ENCODE measurements at places on chromosomes 12 and 14. TPM values are rescaled to one million over a fixed set of nuclear protein-coding genes. Genes with fewer than 3 reads are reported as not detected.

DNA sequence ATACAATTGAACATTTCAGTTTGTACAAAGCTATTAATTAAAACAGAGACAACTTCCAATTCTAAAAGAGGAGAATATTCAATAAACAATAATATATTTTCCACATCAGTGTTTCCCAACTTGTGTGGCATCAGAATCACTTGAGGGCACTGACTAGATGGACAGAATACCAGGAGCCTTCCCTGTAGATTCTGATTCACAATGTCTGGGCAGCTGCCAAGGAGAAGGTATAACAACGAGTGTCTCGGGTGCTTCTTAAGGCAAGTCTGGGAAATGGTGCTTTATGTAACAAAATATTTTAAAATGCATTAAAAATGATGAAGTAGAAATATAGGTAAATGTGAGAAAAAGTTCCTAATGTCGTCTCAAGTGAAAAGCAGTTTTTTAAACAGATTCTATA, 26.2 kb downstream of the GALC start:
- DNase-seq, result no peak

DNA sequence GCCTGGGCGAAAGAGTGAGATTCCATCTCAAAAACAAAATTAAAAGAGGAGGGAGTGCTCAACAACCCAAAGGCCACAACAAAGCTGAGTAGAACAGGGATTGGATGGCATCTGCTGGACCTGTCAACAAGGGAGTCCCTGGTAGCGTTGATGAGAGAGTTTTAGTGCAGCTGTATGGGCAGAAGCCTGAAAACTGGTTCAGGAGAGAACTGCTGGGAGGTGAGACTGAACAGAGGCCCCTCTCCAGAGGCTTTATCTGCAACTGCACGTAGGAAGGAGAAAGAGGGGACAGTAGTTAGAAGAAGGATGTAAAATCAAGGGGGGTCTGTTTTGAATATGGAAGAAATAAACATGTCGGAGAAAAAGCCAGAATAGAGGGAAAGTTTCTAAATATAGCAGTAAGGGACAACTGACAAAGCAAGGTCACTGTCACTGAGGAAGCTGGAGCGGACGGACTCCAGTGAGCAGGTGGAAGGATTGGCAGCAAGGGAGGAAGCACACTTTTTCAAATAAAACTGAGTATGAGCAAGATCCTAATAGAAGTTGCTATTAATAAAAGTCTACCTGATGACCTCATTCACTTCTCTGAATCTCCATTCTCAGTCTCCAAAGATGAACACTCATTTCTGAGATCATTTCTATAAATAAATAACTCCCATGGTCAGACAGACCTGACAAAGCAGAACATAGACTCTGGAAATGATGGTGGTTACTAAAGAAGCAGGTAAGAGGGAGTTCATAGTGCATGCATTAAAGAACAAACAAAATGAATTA, 11.8 kb upstream of the ATF1 start:
- DNase-seq, result no peak

DNA sequence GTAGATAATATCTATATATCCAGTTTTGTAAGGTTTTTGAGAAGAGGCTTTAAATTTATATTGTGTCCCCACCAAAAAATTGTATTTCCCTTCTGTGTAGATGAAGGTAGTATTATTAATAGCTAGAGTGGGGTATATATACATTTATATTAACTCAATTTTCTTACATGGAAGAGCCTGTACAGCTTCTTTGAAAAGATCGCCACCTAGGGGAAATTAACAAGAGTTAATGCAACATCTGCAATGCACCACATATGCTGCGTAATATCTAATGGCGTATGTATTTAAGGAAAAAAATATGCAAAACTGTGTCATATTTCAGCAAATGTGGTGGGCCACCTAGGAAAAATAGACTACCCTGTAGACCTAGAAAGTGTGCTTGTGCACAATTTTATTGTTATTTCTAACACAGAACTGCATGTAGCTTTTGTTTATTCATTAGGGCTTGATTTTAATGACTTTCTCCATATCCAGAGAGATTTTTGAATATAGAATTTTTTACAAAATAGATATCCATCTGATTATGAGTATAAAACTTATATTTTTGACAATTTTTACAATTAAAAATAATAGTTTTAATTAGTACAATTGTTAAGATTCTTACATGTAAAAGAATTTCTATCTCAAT, 14.0 kb downstream of the CCER1 start:
- DNase-seq, result no peak

GRCh38 chr12:132284827-132285741, 44.3 kb downstream of the GALNT9 start:
- no peak for DNase-seq

GRCh38 chr14:64220466-64220865, 73.7 kb downstream of the ESR2 start:
- no peak for DNase-seq

DNA sequence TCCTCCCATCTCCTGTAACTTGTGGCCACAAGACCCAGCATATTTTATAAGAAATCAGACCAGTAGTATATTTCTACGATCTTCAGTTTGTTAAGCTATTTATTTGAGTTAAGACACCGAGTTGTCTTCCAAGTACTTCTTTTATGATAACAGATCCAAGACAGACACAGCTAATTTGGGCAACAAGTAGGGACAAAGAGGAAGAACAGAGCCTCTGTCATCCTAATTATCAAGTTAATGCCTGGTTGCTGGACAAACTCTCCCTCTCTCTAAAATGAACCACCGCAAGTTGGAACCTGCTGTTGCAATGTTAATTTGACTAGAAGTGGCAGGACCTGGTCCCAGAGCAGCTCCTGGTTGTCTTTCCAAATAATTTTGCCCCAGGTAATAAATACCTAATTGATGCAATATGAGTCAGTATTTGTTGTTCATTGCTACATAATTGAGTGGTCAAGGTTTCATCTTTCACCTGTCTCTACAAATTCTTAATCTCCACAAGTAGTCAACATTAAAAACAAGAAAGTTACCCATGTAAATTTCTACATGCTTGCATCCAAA, 323.7 kb downstream of the PAWR start:
- no peak for DNase-seq

GRCh38 chr12:46152456-46152855, 116.4 kb downstream of the SLC38A1 start:
- no peak for DNase-seq

- DNase-seq, result no peak
Measured at GRCh38 chr12:56632701-56633467, 2.8 kb upstream of the BAZ2A start.

GRCh38 chr14:88516861-88517357, 37.9 kb downstream of the PTPN21 start:
- DNase-seq, result no peak

DNA sequence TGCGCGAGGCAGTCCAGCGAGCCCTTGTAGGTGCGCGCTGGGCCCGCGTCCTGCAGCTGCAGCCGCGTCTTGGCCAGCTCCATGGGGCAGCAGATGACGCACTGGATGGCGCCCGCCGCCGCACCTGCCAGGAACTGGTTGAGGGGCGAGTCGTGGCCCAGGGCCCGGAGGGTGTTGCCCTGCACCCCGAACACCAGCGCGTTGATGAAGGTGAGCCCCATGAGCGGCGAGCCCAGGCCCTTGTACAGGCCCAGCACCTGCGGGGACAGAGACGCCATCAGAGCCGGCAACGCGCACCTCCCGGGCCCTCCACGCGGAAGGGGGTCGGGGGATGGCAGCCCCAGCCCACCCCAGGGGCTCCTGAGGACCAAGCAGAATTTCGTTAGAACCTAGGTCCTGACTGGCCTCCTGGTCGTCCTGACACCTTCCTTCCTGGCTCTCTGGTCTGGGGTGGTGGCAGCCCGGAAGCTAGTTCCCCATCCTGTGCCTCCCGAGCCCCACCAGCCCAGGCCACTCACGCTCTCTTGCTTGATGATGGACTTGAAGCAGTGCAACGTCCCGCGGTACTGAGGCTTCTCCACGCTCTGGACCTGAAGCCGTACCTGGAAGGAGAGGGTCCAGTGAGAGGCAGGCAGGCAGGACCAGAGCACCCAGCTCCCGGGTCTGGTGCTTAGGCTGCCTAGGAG, 13.3 kb downstream of the SLC25A29 start:
- no peak for DNase-seq

GRCh38 chr14:80200093-80200492, 11.2 kb downstream of the DIO2 start:
- DNase-seq, result no peak

GRCh38 chr12:30450872-30451271, 244.8 kb downstream of the IPO8 start:
- DNase-seq, result no peak

- no peak for DNase-seq
Measured at GRCh38 chr12:120854804-120855203, 49.4 kb downstream of the SPPL3 start.

DNA sequence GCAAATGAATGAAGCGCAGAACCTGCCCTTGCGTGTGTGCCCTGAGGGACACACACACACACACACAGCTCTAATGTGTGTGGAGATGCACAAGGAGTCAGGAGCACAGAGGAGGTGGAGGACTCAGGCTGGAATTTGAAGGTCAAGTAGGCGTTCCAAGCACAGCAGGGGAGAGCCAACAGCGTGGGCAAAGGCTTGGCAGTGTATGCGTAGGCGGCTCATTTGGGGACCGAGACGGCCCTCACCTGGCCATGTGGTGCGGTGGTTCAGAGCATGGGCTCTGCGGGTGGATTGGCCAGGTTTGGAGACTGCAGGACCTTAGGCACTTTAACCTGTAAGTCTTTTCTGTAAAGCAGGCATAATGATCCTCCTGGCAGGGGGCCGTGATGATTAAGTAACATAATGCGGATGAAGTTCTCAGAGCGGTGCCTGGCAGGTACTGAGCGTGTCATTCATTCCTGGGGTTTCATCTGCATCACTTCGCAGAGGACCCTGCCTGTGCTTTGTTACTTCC, 69.5 kb upstream of the SLC24A4 start:
- no peak for DNase-seq

DNA sequence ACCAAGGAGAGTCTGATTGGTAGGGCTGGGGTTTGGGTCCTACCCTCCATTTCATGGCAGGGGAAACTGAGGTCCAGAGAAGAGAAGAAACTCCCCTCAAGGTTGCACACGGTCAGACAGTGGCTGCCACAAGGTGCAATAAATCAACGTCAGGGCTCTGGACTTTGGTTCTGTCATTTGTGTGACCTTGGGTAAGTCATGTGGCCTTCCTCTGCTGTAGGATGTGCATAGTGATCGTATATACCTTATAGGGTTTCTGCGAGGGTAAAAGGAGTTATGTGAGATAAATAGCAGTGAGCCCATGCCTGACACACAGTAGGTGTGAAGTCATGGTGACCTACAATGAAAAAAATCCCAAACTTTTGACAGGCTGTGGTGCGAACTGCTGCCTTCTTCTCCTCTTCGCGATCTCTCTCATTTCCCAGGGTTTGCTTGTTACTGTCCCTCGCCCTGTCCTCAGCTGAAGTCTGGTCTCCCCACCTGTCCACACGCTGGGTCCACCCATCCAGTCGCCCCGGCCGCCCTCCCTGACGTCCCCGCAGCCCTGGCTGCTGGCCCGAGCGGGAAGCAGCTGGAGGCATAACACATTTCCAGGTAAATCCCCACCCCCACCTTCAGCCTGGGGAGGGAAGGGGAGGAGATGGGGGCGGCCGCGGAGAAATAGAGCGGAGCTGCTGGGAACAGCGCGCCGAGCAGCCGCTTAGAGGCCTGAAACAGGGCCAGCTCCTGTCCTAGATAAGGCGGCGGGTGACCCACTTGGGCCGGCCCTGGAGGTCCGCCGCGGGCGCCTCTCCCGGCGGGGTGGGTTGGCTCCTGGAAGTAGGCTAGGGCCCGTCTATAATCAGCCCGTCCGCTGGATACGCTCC, 1.8 kb upstream of the FAM222A start:
- no peak for DNase-seq

DNA sequence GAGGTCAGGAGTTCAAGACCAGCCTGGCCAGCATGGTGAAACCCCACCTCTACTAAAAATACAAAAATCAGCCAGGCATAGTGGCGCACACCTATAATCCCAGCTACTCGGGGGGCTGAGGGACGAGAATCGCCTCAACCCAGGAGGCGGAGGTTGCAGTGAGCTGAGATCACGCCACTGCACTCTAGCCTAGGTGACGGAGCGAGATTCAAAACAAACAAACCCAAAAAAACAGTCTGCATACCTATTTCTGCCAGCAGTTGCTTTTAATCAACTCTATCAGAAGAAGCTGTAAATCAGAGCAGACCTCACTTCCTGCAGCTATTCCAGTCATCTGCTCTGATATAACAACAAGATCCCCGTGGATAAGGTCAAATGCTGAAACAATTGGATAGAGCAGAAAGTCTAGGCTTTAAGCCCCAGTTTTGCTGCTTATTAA, 50.5 kb downstream of the LIMA1 start:
- no peak for DNase-seq

- no peak for DNase-seq
Measured at GRCh38 chr12:48388938-48389337, 38.2 kb upstream of the ZNF641 start.

DNA sequence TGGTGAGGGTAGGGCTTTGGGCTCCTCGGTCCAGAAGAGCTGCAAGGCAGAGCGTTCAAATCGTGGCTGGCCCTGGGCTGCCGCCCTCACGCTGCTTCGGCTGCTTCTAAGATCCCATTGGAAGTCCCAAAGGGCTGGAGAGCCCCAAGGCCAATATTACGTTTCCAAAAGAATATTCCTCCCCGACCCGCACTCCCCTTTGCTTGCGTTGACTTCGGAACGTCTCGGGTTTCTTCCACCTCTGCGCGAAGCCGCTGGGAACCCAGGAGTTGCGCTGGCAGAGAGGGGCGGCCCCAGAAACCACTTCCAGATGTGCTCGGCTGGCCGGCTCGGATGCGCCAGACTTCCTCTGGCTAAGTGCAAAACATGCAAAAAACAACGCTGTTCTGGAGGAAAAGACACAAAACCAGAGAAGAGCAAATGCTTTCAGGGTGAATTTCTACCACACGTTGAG, at the start of gene GLT8D2:
TSS of gene GLT8D2 (minus strand) at position 285 of the 454 bp plus-strand sequence. CDS start 30,539 bp downstream, outside the sequence.
- DNase-seq, result peak; percentile 23

GRCh38 chr14:39991041-39991440, 558.8 kb upstream of the FBXO33 start:
- no peak for DNase-seq

DNA sequence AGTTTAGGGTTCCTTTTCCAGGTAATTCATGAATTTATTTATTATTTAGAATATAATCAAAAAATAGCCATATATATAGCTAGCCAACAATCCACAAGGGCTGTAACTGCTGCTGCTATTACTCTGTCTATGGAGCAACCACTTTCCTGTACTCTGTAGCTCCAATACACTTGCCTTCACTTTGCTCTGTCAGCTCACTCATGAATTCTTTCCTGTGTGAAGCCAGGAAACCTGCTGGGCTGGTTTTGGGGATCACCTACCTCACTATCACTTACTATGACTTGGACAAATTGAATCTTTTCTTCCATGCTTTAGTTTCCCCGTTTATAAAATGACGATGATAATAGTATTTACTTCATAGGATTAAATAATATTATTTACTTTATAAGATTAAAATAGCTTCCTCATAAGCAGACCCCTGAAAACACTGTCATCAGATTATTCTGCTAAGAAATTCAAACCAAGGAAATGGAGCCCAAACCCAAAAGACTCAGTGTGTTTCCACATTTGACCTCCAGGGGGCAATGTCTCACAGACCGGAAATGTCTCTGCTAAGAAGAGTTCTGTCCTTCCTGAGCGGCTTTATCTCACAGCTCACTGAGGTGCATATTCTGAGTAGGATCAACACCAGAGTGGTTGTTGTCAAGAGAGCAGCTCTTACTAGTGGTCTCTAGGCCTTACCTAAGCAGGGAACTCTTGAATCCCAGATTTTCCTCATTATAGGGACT, 457.1 kb downstream of the DAD1 start:
- peak; percentile 53 for DNase-seq

Gene GPRC5D
- not detected for total RNA-seq

Gene SLC6A12
- total RNA-seq, result 0.35 TPM

Gene WNT1
- not detected for total RNA-seq

Gene NOVA1
- 0.35 TPM for total RNA-seq

Gene IL22
- 1.6 TPM for total RNA-seq

Gene PPP2R5E
- total RNA-seq, result 38.4 TPM

Gene SDR9C7
- not detected for total RNA-seq

Gene COX8C
- not detected for total RNA-seq

All from activated CD4-positive, alpha-beta T cell treated with anti-CD3 and anti-CD28 coated beads for 36 hours (primary cell).